ENCODE measurements at places on chromosomes 11 and 22.

DNA sequence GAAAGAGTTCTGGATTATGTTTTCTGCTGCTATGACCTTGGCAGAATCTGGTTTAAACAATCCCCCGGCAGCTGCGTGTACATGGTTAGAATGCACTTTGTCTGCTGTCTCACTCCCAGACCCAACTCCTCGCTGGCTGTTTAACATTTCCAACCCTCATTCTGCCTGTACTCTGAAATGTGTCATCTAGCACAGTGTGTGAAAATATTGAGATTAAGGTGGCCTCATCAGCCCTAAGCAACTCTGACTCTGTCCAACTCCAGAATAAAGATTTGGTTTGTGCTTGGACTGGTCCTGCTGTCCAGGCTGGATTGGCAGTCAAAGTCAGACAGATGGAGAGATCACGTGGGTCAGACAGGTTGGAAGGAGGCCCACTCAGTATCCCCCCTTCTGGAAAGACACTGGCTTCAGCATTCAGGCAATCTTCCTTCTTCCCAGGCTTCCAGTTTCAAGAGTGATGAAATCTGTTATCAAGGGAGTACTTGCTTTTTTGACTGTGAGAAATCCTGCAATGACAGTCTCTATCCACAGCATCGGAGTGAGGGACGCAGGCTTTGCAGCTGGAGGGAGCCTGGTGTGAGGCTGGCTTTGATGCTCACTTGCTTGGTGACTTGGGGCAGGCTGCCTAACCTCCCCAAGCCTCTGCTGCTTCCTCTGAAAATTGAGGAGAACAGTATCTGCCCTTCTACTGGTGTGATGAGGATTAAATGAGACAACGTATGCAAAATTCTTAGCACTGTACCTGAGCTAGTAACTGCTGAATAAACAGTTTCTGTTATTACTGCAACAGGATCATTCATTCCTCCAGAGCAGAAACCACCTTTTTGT lies 29.8 kb downstream of the ABTB2 start:
- DNase-seq, result no peak

- no peak for DNase-seq
Observed at GRCh38 chr11:130980071-130980862, 64.0 kb upstream of the SNX19 start.

GRCh38 chr11:77442394-77443053 lies 31.4 kb downstream of the PAK1 start:
- no peak for DNase-seq

GRCh38 chr11:21511835-21512440 lies 680.9 kb upstream of the ANO5 start:
- DNase-seq, result no peak

GRCh38 chr11:131025020-131025419 lies 108.7 kb upstream of the SNX19 start:
- DNase-seq, result no peak

GRCh38 chr11:68213555-68214172 lies 568 bp upstream of the KMT5B start:
- peak; percentile 33 for DNase-seq

DNA sequence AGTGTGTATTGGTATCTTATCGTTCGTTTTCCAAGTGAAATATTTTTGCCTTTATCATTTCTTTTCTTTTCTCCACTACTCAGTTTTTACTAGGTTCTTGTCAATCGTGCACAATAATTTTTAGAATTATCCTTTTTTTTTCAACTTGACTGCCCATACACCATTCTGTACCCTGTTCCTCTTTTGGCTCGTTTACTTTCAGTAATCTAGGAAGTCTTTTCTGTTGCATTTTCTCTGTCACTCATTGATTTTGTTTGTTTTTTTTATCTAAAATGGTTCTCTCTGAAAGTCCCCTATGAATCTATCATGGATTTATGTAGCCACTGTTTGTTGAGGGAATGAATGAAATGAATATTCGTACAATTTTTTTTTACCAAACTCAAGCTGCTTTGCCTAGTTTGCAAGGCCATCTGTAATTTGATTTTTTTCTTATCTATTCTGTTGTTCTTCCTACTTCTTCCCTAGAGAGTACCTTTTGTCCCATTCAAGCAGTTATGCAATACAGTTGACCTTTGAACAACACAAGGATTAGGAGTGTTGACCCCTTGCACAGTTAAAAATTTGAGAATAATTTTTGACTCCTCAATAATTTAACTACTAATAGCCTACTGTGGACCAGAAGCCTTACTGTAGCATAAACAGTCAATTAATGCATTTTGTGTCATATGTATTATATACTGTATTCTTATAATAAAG lies 166.3 kb downstream of the TMEM135 start:
- DNase-seq, result no peak

- no peak for DNase-seq
Observed at GRCh38 chr22:32200752-32201151, 4.1 kb downstream of the RFPL2 start.

DNA sequence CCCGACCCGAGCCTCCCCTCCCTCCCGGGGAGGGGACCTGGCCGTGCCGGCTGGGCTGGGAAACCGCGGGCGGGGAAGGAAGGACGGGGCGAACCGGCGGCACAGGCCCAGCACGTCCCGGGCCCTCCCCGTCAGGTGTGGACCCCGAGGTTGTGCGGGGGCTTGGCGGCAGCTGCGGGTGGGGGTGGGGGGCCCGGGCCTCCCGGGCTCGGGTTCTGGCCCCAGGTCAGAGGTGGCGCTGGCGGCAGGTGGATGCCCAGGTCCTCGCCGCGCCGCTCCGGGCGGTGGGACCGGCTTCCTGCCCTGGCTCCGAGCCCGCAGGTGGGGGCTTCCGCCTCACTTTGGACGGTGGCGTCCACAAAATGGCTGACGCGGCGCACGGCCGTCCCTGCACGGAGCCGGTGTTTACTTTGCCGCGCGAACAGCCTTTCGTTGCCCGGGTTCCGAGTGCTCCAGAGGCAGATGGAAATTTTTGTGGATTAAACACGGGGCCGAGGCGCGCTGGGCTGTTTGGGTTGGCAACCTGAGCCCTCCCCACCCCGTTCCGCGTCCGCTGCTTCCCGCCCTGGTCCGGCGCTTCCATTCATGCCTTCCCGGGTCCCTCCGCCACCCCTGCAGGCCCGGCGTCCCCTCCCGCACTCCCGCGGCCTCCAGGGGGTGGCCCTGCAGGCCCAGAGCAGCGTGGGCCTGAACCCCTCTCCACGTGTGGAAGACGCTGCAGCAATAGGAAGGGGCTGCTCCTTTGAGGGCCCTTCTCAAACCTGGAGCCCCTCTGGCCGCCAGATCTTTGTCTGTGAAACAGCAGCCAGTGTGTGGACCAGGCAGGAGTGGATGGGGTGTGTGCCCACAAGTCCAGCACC lies 92.0 kb upstream of the KCNQ1OT1 start:
- DNase-seq, result no peak

GRCh38 chr11:105357764-105358163 lies 218.2 kb upstream of the CARD18 start:
- no peak for DNase-seq

DNA sequence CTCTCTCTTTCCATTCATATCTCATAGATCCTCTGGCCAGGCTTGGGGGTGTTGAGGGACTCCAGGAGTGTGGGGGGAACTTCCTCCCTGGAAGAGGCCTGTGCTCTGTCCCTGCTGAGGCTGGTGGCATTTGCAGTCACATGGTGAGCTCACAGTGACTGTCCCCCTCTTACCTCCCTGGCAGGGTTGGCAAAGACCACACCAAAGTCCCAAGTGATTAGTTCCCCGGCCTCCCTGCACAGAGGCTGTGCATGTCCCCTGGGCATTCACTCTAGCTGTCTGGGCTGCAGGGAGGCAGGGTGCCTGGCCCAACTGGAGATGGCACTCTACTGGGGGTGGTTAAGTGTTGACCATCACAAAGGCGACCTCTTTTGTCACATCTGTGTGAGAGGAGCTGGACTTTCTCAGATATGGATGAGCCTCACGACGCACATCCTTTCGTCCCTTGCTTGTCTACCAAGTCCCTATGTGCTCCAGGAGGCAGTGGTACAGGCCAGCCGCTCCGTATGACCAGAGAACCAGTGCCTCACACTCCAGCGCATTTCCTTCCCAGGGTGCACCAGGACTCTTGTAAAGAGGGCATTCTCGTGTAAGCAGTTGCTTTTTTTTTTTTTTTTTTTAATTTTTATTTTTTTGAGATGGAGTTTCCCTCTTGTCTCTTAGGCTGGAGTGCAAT lies 8.8 kb downstream of the TANGO2 start:
- no peak for DNase-seq

GRCh38 chr11:27295928-27296327 lies 67.1 kb downstream of the CCDC34 start:
- DNase-seq, result no peak

DNA sequence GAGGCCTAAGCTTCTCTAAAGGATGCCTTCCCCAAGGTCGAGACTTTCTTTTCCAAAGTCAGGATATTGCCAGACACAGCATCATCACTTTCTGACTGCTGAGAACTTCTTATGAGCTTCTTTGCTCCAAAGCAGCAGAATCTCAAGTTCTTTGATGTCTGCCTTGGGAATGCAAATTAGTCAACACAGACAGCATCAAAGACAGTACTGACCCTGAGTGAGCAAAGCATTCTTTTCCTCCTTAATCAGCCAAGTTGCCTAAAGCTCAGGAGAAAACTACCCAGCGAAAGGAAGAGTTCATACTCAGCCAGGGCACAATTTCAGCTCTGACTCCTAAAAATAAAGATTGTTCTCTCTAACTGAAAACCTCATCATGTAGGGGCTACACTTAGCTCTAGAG lies 98.0 kb downstream of the SLC36A4 start:
- DNase-seq, result no peak

DNA sequence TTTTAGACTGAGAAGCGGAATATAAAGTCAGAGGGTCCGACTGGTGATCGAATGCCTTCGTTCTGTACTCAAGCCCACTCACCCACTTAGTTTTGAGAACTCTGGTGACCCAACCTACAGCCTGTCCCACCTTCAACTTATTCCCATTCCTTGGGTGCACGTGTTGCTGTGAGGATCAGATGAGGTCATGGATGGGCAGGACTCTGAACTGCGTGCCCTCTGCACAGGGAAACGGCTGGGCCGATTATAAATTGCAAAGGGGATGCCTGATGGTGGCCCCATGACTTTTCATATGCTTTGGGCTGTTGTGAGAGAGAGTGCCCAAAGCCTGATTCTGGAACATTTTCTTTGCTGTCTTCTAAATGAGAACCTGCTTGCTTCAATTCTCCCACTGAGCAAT lies 16.0 kb upstream of the EHF start:
- DNase-seq, result no peak

DNA sequence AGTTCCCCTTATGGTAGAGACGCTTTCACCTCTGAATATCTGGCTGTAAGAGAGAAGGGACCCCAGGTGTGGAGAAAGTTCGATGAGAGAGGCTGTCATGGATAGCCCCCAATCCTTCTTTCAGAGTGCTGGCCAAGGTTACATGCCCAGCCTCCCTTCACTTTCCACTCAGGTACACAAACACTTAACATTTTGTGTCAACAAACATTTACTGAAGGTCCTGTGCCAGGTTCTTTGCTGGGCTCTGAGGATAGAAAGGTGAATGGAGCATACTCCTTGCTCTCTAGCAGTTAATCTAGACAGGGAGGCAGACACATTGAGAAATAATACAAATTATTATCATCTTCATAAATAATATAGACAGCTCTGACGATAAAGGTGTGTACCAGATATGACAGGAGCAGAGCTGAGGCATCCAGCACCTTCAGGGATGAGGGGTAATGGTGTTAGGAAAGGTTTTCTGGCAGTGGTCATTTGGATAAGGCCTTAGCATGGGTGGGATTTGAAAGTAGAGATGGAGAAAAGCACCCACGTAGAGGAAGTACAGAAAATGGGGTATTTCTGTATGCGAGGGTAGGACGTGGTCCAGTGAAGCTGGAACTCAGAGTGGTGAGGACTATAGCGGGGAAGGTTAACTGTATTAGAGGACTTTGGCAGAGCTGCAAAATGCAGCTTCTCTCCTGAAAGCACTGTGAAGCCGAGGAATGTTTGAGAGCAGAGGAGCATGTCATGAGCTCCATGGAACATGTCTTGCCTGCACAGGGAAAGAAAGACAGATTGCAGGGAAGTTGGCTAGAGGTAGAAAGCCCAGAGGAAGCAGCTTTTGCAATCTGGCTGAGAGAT lies 19.6 kb downstream of the PPFIBP2 start:
- no peak for DNase-seq

DNA sequence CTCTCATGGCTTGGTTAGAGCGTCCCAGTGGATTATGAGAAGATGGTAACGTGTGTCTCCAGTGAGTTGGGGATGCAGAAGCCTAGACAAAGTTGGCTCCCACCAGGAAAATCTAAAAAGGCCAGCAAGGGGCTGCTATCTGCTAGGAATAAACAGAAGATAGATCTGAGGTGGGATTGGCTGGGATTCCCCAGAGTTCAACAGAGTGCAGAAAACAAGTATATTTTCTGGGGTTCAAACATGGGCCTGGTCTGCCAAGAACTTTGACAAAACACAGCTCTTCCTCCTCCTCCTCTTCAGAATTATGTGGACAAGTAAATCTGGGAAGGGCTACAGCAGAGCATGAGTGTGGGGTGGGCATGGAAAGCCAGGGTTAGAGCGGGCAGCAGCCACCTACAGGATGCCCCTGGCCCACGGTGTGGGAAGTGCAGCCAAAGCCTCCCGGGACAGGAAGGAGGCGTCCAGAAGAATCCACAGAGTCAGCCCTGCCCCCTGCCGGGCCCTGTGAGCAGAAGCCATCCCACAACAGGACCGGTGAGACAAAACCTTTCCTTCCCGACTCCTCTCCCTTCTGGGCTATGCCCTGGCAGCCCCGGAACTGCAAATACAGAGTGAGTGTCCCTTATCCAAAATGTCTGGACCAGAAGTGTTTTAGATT lies 67.1 kb downstream of the CD82 start:
- no peak for DNase-seq

GRCh38 chr11:121722431-121723245 lies 269.9 kb upstream of the SORL1-AS1 start:
- peak; percentile 42 for DNase-seq

DNA sequence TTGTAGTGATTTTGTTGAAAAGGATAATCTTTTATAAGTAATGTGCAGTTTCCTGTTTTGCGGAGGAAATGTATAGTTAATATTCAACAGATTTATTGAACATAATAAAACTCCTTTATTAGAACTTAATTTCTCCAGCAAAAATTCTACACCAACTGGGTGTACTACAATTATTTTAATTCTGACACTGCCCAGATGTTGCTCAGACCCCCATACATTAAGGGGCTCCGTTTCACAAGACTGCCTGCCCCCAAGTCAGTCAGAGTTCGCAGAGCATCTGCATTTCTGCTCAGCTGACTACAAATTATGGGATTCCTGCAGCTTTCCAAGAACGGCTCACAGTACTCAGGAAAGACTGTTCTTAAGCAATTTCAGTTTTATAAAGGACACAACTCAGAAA lies 6.2 kb downstream of the CEP57 start:
- no peak for DNase-seq

GRCh38 chr11:46972821-46973220 lies 36.3 kb downstream of the CSTPP1 start:
- no peak for DNase-seq

- no peak for DNase-seq
Observed at GRCh38 chr22:19410941-19411689, 20.4 kb downstream of the HIRA start.

DNA sequence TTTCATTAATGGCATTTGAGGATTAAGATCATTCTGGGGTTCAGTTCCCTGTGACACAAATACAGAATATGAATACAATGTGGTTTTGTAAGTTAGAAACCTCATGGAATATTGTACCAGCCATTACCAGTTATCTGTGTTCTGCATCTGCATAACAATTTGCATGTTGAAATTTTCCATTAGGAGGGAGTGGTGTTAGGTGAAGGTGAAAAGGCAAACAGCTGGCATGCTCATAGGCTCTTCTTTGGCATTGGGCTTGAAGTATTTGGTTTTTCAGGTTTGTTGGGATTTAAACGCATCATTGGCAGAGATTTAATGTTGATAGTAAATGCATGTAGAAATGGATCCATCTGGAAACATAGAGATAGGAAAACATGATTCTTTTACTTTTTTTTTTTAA lies 18.6 kb downstream of the RTN3 start:
- DNase-seq, result no peak

- DNase-seq, result no peak
Observed at GRCh38 chr11:106996691-106997090, 21.6 kb downstream of the GUCY1A2 start.
